GM23338 (cell line): ENCODE measurements at places on chromosomes 1 and 21. TPM values are rescaled to one million over a fixed set of nuclear protein-coding genes. Genes with fewer than 3 reads are reported as not detected.
A peak's percentile ranks its signal among the peaks of the same experiment; 100 is the strongest.

GRCh38 chr1:100834777-100835660 lies 59.6 kb downstream of the EXTL2 start:
- DNase-seq, result peak; percentile 74

DNA sequence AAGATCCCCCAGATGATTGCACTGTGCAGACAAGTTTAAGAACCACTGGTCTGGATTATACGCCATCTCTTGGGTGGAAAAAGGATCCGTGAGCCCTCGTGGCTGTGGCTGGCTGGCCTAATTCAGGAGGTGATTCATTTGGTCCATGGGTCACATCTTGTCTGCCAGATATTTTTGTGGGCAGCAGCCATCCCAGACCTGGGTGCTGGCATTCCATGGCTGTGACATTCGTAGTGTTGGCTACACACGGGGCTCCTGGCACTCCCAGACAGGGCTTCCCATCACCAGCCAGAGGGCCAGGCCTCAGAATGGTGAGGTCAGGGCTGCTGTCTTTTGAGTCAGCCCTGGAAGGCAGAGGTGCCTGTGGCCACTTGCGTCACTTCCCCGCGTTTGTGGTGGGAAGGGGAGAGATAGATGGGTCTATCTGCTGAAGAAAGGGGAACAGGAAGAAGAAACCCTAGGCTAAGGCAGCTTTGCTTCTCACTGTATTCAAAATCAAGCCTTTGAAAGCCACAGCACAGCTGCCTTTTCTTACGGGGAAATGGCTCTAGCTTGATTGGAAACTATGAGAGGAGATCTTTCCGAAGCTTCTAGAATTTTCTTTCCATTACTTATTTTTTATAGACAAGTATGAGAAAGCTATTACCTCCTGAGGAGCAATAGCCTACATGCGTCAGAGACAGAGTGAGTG lies 32.4 kb downstream of the EIF2D start:
- no peak for DNase-seq

- peak; percentile 69 for DNase-seq
Measured at GRCh38 chr1:87024936-87025540, 110.6 kb downstream of the HS2ST1 start.

- DNase-seq, result no peak
Measured at GRCh38 chr1:90488451-90488850, 228.7 kb downstream of the BARHL2 start.

GRCh38 chr1:44707959-44708831 lies 22.8 kb downstream of the RNU5D-1 start:
- peak; percentile 88 for DNase-seq

DNA sequence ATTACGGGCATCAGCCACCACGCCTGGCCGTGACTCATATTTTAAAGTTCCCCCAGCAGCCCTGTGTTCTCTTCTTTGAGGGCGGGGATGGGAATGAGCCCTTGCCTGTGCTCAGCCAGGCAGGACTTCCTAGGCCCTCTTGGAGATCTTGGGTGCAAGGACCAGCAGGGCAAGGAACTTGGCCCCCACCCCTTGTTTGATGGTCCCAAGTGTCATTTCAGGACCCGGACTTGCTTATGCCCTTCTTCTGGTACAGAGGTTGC lies 9.3 kb downstream of the RASSF5 start:
- DNase-seq, result no peak

DNA sequence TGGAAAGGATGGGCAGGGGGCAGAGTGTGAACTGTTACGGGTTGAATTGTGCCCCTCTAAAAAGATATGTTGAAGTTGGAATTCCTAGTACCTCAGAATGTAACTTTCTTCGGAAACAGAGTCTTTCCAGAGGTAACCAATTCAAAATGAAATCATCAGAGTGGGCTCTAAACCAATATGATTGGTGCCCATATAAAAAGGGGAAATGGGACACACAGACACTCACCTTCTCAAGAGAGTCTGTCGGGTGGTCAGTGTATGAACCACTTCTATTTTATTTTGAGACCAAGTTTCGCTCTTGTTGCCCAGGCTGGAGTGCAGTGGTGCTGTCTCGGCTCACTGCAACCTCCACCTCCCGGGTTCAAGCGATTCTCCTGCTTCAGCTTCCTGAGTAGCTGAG lies 7.6 kb downstream of the EDARADD start:
- DNase-seq, result no peak

- DNase-seq, result no peak
Measured at GRCh38 chr21:43012596-43012995, 38.2 kb downstream of the PKNOX1 start.

DNA sequence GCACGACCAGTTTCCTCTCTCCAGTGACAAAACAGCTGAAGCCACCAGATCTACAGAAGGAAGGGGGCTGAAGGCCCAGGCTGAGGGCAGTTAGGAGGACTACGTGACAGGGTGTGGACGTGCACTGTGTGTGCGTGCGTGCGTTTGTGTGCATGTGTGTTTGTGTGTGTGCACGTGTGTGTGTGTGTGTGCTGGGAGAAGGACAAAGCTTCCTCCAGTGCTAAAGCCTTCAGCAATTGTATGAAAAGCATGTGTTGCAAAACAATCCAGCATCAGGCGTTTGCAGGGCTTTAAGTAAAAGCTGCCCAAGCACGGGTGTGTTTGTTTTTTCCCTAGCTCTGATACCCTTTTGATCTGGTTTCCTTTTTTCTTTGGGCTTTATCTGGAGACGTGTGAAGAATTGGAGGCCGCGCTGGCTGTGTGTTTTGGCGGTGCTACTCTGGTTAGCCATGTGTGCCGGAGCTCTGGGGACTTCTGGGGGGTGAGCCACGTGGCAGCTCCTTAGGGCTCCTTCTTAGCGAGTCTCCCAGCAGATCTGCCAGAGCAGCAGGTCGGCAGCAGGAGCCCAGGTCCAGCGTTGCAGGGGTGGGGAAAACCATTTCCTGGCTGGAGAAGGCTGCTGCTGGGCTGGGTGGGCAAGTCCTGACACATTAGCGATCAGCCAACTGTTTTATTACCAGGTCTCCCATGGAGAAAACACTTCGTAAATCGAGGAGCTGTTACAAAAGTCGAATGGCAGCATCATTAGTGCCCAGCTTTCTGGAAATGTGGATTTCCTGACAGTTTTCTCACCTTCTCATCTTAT lies 73.4 kb downstream of the UCK2 start:
- DNase-seq, result no peak

DNA sequence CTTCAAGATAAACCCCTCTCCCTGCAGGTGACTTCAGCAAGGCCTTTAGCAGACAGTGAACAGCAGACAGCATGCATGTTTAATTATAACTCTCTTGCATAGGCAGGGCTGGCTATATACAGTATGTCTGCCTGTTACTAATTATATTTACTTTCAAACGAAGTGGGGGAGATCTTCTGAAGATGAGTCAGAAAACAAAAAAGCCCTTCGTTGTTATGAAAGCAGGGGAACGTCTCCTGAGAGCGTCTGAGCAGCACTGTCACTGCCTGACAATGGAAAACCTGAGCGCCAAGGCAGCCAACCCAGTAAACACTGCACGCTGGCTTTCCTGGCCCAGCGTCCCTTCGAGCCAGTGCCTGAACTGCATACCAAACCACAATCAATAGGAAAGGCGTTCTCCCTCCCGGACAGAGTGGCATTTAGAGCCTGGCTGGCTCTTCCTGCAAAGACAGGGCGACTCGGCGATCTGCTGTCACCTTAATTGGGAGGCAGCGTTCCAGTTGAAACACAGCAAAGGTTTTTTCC lies 54.1 kb downstream of the TOMM20 start:
- peak; percentile 20 for DNase-seq

DNA sequence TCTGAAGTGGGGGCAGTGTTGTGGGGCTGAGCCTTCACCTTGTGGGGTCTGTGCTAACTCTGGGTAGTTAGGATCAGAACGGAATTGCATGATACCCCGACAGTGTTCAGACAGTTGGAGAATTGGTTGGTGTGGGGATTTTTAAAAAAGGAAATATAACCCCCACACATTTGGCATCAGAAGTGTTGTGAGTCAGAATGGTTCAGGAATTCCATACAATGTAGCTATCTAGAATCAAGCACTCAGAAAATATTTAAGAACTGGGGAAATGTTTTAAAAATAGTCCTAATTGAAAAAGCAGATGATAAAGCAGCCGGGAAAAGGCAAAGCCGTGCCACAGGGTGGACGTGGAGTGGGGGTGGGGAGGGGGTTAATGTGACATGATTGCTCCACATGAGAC lies 6.5 kb upstream of the S100A7 start:
- no peak for DNase-seq

- DNase-seq, result no peak
Measured at GRCh38 chr1:19978143-19978542, 1.3 kb downstream of the PLA2G2A start.

GRCh38 chr1:236209713-236210112 lies 67.4 kb downstream of the GPR137B start:
- DNase-seq, result no peak

DNA sequence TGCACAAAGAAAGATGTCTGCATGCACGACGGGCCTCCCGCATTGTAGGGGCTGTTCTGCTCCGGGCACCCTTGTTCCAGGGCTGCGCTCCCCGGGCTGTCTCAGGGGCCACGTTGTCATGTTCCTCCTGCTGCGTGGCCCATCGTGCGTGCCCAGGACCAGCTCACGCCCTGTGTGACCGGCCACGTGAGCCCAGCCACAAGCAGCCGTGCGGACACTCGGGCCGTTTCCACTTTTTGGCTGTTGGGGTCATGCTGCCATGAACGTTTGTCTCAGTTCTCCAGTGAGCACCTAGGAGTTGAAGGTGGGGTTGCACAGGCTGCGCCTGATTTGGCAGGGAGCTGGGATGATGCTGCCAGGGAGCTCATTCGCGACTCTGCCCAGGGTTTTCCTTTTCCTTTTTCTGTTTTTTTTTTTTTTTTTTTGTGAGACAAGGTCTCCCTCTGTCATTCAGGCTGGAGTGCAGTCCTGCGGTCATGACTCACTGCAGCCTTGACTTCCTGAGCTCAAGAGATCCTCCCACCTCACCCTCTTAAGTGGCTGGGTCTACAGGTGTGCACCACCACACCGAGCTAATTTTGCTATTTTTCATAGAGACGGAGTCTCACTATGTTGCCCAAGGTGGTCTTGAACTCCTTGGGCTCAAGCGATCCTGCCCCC lies 17.4 kb downstream of the PDXK start:
- no peak for DNase-seq

DNA sequence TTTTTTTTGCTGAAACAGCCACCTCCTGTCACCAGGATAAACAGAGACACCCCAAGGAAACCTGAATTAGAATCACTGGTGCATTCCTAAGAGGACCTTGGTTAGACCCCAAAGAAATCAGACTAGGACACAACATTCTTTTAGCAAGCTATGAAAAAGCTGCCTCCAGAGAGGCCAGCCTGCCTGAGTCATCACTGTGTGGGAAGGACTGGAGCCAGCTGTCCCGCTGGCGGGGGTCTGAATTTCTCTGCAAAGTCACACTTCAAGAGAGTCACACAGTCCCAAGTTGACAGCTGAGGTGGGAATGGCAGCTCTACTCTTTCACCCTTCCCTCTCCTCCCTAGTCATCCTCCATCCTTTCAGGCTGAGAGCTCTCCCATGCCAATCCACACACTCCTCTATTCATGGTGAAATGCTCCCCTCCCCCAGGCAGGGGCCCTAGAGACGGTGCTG lies 405.0 kb upstream of the POU3F1 start:
- DNase-seq, result peak; percentile 58

- peak; percentile 49 for DNase-seq
Measured at GRCh38 chr1:227729144-227729880, 5.8 kb downstream of the JMJD4 start.

GRCh38 chr21:17799414-17800164 lies 19.6 kb downstream of the C21orf91 start:
- no peak for DNase-seq

- no peak for DNase-seq
Measured at GRCh38 chr1:211896958-211897357, 66.4 kb upstream of the LPGAT1 start.

GRCh38 chr1:23756676-23757075 lies 13.4 kb downstream of the ELOA start:
- DNase-seq, result no peak

DNA sequence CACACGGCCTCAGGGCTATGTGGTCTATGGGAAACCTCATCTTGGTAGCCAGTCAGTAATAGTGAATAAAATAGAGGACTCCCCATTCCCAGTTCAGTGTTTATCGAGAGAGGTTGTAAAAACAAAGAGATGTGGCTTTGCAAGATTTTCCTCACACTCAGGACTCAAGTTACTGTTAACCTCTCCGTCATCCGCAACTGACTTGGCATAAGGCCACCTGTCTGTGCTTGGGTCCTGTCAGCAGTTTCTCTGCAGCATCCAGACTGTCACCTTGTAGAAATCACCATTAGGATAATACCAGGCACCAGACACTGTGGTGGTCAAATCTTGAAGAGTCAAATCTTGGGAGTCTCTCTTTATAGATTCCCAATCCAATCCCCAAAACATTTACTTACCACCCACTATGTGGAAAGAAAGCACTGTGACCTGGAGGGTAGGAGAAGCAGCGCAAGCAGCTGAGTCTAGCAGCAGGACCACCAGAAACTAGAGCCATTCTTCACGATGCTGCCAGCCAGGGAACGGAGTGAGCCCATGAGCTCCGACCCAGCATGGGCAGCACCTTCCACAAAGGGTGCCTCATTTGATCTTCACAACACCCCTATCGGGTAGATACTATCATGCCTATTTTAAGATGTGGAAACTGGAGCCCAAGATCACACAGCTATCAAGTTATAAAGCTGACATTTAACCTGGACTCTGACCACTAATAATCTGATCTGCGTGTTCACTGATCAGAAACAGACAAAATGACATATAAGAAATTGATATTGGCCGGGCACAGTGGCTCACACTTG lies 5.6 kb upstream of the GPR25 start:
- no peak for DNase-seq

The AHDC1 gene
- total RNA-seq, result 19.1 and 22.2 TPM in 2 replicates

The PACC1 gene
- total RNA-seq, result 17.2 and 18.0 TPM in 2 replicates

The ACBD6 gene
- 65.9 and 75.7 TPM in 2 replicates for total RNA-seq

The CA6 gene
- total RNA-seq, result not detected in 2 replicates

The SLC2A5 gene
- 0.03 TPM in 1 of 2 replicates, not detected in the other for total RNA-seq

The TMEM269 gene
- total RNA-seq, result 0.45 TPM in 1 of 2 replicates, not detected in the other

The LBR gene
- 91.3 and 93.6 TPM in 2 replicates for total RNA-seq

The AMY1A gene
- total RNA-seq, result not detected in 2 replicates

The KCNK2 gene
- 0.07 and 0.23 TPM in 2 replicates for total RNA-seq

The DUSP23 gene
- 50.8 and 56.3 TPM in 2 replicates for total RNA-seq

The CSF3R gene
- not detected in 2 replicates for total RNA-seq

The CRYAA gene
- not detected in 2 replicates for total RNA-seq

The POU3F1 gene
- total RNA-seq, result 8.6 and 11.5 TPM in 2 replicates

The IL19 gene
- total RNA-seq, result not detected in 2 replicates
